Memory B cell (primary cell): ENCODE measurements at places on chromosomes 12 and 14.

DNA sequence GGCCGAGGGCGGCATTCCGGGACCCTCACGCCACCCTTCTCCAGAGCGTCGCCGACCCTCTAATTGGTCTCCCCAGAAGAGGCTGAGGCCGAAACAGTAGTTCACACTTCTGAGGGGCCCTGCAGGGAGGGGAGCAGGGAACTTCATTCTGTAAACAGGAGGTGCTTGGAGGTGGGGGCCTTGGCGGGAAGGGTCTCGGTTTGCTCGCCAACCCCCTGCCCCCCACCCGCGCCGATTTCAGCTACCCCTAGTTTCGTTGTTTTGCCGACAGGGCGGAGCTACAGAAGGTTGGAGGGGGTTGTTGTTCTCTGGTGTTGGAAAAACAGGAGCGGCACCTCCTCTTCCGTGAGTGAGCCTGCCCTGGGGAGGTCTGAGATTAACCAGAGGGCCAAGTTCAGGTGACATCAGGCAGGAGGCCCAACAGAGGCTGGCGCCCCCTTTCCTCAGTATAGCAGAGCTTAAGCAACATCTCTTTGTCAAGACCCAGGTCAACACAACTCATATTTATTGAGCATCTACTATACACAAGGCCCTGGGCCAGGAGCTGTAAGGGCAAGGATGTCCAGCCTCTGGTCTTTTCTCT lies 682 bp downstream of the ERBB3 start:
- DNase-seq, result no peak

DNA sequence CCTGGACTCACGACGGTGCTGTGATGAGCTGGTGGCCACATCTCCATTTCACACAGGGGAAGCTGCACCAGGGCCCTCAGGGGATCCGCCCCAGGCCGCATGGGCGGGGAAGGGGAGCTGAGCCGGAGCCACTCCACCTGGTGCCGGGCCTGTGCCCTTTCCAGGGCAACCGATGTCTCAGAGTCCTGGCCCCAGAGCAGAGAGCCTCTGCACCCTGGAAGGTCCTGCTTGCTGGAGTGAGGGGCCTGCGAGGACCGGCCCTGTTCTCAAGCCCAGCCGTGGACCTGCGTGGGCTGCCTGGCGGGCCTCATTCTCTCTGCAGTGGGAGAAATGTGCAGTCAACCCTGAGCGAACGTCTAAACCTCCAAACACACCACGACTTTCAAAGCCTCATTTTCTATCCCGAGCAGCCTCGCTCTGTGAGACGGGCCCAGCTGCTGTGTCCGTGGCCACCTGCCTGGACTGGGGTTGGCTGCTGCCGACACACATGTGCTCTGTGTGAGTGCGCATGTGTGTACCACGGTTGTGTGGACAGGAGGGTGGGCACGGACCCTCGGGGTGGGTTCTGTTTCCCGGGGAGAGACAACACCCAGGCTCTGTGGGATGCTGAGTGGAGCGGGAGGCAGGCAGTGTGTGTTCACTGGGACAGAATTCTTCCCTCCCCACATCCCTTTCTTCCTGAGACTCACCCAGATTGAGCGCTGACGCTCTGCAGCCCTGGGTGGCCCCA lies 163.5 kb downstream of the KIF26A start:
- no peak for DNase-seq

DNA sequence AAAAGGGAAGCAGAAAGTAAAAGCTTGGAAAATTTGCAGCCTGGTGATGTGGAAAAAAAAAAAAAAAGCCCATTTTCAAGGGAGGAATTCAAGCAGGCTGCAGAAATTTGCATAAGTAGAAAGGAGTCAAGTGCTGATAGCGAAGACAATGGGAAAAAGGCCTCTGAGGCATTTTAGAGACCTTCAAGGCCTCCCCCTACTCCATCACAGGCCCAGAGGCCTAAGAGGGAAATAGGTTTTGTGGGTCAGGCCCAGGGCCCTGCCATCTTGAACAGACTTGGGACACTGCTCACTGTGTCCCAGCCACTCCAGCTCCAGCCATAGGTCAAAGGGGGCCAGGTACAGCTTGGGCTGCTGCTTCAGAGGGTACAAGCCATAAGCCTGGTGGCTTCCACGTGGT lies 13.8 kb upstream of the PRKD1 start:
- DNase-seq, result no peak

DNA sequence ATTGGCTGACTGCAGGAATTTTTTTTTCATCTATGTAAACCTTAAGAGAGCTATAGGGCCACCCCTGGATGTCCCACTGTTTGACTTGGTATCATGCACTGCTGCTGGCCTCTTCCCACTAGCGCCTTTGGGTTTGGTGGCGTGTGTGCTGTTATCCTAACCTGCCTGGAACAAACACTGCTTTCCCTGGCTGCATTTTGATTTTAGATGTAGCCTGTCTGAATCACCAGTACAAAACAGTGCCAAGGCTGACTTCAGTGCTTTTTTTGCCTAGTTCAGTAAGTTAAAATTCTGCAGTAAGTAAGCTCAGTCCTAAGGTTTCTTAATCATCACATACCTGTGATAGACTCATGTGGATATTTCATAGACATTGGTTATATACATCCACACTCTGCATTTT lies 99.2 kb downstream of the EML1 start:
- no peak for DNase-seq

DNA sequence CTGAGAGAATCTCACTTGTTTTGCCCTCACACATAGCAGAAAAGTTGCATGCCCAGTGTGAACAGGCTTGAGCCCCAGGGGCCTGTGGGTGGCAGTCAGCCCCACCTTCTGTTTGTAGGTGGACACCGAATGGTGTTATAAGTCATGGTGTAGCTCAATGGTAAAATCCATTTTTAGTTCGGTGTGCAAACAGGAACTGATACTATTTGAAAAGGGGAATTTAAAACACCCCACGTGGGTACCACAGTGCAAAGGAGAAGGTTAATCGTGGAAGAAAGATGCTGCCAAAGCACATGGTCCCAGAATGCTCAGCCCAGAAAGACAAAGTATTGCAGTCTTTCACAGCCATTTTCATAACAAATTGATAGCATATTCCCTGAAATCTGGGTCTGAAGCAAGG lies 71.8 kb upstream of the GZMB start:
- DNase-seq, result peak; percentile 50

GRCh38 chr12:125305231-125305630 lies 240.0 kb downstream of the AACS start:
- no peak for DNase-seq

DNA sequence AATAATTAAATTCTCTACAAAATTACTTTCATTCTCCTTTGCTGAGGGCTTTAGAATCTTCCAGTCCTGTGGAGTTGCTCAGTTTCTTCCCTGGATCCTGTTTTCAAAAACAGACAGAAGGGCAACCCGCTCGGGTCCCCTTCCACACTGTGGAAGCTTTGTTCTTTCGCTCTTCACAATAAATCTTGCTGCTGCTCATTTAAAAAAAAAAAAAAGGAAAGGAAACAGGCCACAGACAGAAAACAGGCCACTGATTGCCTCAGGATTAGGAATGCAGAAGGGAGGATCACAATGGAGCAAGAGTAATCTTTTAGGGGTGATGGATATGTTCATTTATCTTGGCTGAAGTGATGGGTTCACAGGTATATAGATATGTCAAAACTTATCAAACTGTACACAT lies 29.5 kb upstream of the HIGD1C start:
- DNase-seq, result no peak

- DNase-seq, result no peak
Observed at GRCh38 chr14:21672116-21672515, 1.5 kb downstream of the OR4E1 start.

DNA sequence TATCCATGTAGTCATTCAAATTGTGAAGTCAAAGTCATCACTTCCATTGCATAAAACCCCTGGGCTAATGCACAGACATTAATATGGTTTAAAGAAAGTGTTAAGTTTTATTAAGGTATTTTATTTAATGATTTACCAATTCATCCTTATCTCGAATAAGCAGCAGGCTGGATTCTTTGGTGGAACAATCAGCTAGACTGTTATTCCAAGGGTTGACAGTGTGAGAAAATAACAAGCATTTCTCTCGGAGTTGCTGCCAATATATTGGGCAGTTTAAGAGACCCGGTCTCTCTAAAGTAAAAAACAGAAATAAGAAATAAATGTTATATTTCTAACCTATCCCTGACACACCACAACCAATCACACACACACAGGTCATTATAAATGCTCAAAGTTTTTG lies 9.4 kb downstream of the KLRB1 start:
- DNase-seq, result no peak

GRCh38 chr14:101058571-101058970 lies 155.0 kb upstream of the RTL1 start:
- DNase-seq, result no peak
